T-helper 2 cell treated with Interferon-gamma antibody and Interleukin-4, amounts not matched to agents 100 ng/mL and 5 ng/mL, for 36 hours (primary cell): ENCODE measurements at places on chromosomes 13 and 19. TPM values are rescaled to one million over a fixed set of nuclear protein-coding genes. Genes with fewer than 3 reads are reported as not detected.

Gene LCP1
- total RNA-seq, result 1,131 and 1,165 TPM in 2 replicates

Gene LILRB1
- total RNA-seq, result 0.11 TPM in 1 of 2 replicates, not detected in the other

Gene PGLYRP2
- not detected in 2 replicates for total RNA-seq

Gene SERP2
- not detected in 2 replicates for total RNA-seq

Gene CGB2
- not detected in 2 replicates for total RNA-seq

Gene ZNF578
- total RNA-seq, result 0.20 and 0.36 TPM in 2 replicates

Gene PMIS2
- not detected in 2 replicates for total RNA-seq

Gene ANGPTL8
- total RNA-seq, result not detected in 2 replicates

Gene TMEM221
- total RNA-seq, result not detected in 2 replicates

Gene SCGB2B2
- 0.25 and 0.77 TPM in 2 replicates for total RNA-seq

Gene ATP4B
- total RNA-seq, result not detected in 2 replicates

Gene SGCG
- not detected in 2 replicates for total RNA-seq

Gene REEP6
- 1.3 and 1.7 TPM in 2 replicates for total RNA-seq

Gene FUZ
- total RNA-seq, result 11.3 and 11.5 TPM in 2 replicates

Gene ZNF583
- total RNA-seq, result 2.9 and 3.9 TPM in 2 replicates

Gene ZNF728
- total RNA-seq, result not detected in 2 replicates

Gene SLC7A10
- total RNA-seq, result not detected in 2 replicates

Gene ATCAY
- total RNA-seq, result not detected in 2 replicates
